ENCODE measurements at places on chromosomes 5 and 9.

DNA sequence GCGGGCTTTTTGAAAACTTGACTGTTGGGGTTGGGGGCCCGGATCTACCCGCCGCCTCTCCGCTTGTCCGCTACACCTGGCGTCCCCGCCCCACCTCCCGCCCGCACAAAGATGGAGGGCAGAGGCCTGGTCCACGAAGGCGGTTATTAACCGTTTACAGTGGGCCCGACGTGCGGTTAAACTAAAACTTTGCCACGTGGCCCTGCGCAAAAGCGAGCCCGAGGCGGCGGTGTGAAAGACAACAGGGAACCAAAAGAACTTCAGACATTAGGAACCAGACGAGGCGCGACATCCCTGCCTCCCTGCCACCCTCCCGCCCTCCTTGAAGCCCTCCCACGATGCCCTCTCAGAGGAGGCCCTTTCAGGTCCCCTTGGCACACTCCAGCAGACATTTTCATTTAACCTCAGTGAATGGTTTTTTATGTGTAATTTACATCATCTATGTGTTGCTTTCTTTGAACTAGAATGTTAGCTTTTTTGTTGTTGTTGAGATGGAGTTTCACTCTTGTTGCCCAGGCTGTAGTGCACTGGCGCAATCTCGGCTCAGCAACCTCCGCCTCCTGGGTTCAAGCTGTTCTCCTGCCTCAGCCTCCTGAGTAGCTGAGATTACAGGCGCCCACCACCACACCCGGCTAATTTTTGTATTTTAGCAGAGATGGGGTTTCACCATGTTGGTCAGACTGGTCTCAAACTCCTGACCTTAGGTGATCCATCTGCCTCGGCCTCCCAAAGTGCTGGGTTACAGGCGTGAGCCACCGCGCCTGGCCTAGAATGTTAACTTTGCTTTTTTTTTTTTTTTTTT lies 999 bp upstream of the HNRNPA0 start:
- no peak for DNase-seq

- peak; percentile 59 for DNase-seq
Measured at GRCh38 chr5:75681125-75681830, 36.0 kb downstream of the POC5 start.

DNA sequence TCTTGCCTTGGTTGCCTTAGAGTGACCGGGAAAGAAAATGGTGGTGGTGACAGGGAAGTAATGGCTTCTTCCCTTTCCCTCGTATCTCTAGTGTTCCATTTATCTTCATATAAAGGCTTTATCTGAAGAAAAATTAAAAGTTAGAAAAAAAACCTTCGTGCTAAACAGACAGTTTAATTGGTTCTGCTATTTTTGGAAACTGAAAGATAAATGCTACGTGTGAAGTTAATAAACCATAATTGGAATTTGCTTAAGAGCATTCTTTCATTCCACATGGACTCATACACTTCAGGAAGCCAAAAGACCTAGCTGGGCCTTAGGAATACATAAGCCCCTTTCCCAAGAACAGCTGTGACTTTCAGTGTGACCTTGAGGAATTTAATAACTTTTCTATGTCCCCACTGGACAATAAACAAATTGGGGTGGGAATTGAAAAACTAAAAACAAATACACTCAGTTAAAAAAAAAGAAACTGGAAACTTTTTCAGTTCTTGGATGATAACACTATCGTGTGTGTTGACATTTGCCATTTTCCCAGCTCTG lies 818.8 kb upstream of the WWC1 start:
- no peak for DNase-seq

- DNase-seq: no peak
Measured at GRCh38 chr9:132367613-132368313, 13.0 kb upstream of the SETX start.

DNA sequence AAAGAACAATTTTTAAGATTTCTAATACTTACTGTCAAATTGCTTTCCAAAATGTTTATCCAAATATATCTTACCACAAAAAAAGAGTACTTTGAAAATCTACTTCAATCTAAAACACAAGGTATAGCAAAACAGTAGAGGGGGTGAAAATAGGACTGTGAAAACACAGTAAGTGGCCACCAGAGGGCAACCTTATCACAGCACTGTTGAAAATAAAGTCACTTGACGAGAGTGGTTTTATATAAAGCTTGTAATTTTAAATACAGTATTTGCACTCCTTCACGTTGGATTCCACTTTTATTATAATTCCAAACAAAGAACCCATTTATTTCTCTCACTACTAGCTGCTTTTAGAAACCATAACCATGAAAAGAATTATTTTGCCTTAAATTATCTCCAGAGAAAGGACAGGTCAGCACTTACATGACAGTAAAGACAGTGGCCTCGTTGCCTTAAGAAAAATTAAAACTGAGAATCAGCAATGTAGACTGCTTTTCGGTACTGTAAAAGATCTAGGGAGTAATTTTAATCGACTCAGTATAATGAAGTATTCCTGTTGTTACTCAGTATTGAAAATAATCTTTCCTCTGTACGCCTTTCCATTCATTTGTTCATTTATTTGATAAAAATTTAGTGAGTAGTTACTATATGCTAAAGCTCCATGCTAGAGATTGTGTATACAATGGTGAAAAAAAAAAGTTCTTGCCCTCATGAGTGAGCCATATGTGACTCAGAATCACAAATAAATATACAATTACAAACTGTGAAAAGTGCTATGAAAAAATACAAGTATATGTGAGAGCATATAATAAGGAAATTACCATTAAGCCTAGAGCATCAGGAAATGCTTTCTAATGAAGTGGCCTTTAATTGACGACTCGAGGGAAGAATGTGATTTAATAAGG lies 40.0 kb upstream of the CDK5RAP2 start:
- DNase-seq: peak; percentile 72

- DNase-seq: no peak
Measured at GRCh38 chr5:131845828-131846227, 49.0 kb upstream of the FNIP1 start.

DNA sequence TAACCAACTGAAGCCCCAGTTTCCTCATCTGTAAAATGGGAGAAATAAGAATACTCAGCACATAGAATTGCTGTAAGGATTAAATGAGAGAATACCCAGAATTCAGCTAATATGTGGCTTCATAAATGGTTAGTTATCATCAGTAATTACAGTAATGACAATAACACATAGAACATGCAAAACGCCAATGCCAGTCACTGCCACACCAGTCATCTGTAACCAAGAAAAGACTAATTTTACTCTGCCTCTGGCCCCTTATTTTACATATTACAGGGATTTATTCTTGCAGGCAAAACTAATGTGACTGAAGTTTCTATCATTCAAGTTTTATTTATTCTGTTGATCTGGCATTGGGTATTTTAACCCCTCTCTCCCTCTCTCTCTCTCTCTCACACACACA lies 46.5 kb downstream of the EBF1 start:
- no peak for DNase-seq

- DNase-seq: no peak
Measured at GRCh38 chr5:135671052-135671705, 92.4 kb upstream of the CXCL14 start.

- no peak for DNase-seq
Measured at GRCh38 chr5:15592728-15593127, 92.7 kb downstream of the FBXL7 start.

DNA sequence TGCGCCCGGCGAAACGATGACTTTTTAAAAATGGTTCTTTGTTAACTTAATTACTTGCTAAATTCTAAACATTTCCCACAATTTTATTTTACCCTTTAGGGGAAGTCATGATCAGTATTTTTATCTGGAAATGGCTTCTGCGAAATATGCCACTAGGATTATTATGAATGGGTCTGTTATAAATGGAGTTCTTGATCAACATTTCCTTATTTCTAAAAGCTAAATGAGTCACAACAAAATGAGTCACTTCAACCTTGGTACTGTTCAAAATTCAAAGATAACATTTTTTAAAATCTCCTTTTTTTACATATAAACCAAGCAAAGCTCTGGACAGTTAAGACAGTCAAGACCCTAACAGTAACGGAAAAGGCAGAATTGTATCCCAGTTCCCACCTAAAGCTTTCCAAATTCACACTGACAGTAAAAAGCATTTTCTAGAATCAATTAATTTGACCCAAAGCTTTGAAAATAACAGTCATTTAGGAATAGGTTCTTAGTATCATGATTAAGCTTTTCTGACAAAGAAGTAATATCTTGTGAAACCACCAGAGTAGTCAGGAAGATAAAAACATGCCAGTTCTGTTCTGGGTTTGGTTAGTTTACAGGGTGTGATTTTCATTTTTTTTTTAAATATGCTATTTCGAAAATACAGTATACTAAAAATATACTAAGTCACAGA lies 81.7 kb downstream of the LHFPL2 start:
- no peak for DNase-seq

DNA sequence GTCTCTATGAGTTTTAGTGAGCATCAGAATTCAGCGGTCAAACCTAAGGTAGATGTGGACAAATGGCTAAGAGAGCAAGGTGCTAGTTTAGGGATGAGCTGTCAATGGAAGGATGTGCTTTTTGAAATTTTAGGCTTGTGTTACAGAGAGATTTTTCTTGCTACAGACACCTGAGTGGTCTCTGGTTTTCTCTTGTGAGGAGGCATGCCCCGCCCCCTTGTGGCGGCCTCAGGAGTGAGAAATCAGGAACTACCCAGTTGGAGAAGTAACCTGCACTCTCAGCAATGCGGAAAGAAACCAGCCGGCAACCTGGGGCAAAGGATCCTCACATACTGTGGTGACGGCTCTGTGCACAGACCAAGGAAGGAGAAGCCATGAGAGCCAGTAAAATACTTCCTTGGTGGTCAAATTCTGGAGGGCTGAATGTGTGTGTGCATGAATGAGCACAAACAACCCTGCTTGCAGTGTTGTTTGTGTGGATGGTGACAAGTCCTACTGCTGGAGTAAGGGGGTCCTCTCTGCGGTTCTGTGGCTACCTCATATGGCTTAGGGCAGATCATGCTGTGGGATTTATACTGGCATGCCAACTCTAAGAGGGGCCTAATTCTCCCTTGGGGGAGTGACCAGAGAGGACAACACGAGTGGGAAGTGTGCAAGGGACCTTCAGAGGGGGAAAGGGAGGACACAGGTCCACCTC lies 16.7 kb upstream of the HSD17B4 start:
- DNase-seq: peak; percentile 68
